ENCODE measurements at places on chromosomes 7 and 10.

DNA sequence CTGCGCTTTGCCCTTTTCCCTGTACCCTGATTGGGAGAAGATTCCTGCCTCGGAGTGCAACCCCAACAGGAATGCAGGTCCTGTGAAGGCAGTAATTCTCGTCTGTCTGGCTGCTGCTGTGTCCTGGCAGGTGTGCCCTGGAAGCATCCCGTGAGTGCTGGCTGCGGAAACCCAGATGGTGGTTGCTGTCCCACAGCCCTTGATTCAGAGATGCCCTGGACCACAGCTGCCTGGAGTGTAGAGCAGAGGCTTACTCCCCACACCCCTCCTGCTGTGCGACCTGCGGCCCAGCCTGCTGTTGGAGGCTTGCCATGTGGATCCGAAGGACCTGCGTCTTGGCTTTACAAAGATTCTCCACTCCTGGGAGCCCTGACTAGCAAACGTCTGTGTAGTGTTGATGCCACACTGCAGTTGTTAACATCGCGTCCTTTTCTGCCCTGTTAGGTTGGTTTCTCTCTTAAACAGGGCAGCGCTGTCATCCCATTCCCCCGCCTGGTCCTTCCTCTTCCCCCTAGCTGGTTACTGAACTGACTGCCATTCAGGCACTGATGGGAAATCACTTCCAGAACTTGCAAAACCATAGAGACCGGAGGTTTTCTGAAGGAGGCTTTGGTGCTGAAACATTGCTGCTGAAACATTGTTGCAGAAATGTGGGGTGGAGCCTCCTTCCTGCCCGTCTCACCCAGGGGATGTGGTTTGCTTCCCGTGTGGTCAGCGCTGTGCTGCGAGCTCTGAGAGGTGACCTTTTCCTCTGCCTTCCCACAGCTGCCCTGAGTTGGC lies 53.3 kb downstream of the DNAJB6 start:
- DNase-seq = no peak

GRCh38 chr7:88339195-88339922 lies 32.7 kb upstream of the STEAP4 start:
- DNase-seq = no peak

DNA sequence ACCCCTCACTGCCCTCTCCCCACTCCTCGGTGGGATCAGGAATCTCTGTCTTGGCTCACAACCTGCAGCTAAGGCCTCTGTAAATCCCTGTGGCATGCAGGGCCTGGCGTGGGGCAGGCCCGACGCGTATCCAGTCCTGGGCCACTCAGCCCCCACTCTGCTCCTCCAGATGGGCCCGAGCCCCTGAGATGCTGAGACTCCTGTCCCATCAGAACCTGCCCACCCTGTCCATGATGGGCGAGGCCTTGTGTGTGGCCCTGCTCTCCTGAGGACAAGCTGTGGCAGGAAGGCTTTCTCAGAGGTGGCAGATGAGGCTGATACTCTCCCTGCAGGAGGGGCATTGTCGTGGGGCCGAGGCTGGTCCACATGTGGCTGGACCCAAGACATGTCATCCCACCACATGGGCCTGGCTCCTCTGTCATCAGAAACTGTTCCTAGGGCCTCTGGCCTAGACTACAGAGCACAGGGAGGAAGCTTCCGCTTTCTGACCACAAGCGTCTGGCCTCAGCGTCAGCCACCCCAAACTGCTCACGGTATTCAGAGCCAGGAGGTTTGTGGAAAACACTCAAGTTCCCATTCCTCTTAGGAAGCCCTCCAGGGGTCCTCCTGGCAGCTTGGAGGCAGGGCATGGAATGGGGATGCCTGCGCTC lies 6.0 kb downstream of the ALOX5 start:
- no peak for DNase-seq

- DNase-seq = no peak
Measured at GRCh38 chr10:129966889-129967578, 3.0 kb upstream of the EBF3 start.

DNA sequence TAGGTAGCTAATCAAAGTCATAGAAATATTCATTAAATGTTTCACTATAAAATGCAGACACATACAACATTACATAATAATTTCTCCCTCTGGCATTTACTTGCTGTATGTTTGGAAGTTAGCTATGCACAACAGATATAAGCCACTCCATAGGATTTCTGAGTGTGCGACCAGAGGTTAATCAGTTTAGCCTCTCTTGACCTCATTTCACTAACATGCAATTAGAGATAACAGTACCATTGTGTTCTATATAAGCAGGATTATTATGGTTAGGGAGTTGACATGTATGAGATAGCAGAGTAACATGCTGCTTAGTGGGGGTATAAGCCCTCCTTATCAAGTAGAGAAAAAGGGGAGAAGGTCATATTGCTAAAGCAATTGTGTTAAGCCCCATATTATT lies 26.4 kb downstream of the GLUD1 start:
- DNase-seq = no peak

DNA sequence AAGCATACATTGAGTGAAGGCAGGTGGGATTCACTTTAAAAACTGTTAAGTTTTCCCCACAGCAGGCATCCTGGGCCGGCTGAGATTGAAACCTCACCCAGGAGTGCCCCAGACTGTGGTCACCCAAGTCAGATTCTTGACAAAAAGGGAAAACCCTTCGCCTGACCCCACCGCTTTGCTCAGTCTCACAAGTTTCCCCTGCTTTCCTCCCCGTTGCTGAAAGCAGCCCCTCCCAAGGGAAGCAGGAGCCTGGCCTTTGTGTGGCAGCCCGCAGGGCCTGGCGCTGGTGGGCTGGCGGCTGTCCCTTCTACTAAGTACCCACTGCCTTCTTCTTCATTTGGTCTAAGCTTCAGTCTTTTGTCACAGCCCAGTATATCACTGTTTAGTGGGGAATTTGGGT lies 16.0 kb downstream of the RNF32 start:
- no peak for DNase-seq

DNA sequence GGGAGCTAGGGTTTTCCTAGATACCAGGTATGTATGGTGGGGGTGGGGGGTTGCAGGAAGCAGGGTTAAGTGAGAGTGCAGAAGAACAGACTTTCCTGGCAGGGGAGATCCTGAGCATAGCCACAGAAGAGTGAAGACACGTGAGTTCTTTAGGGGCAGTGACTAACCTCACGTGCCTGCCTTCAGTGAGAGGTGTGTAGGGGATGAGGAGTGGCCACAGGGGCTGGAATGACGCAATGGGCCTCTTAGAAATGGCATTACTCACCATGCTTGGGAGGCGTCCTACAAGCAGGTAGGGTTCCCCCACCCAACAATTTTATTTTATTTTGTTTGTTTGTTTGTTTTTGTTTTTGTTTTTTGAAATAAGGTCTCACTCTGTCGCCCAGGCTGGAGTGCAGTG lies 698.6 kb upstream of the NRP1 start:
- no peak for DNase-seq

- no peak for DNase-seq
Measured at GRCh38 chr7:92836489-92836999, at the start of gene CDK6. TSS of gene CDK6 (minus strand) at chr7:92836573. CDS start at chr7:92833323, 3,250 bp downstream.

- DNase-seq = no peak
Measured at GRCh38 chr7:142375710-142376313, 118.0 kb upstream of the PRSS58 start.

DNA sequence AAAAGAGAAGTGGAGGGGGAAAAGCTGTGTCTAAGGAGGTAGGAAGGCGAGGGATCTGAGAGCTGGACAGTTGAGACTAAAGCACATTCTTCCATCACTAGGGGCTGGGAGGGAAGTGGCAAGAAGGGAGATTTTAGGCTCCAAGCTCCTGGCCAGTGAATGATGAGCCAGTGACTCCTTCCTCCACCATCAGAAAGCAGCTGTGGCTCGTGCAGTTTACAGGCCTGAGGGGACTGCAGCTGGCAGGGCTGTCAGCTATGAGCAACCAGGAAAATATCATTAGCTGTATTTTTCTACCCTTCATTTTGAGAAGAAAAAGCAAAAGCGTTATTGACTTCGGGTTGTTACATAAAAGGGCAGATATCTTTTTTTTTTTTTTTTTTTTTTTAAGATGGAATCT lies 60.7 kb downstream of the GPAM start:
- no peak for DNase-seq

GRCh38 chr10:77531441-77532001 lies 106.1 kb downstream of the KCNMA1 start:
- no peak for DNase-seq

- no peak for DNase-seq
Measured at GRCh38 chr10:123865880-123866279, 25.7 kb downstream of the CPXM2 start.

- DNase-seq = no peak
Measured at GRCh38 chr10:70656489-70656888, 15.8 kb upstream of the ADAMTS14 start.

DNA sequence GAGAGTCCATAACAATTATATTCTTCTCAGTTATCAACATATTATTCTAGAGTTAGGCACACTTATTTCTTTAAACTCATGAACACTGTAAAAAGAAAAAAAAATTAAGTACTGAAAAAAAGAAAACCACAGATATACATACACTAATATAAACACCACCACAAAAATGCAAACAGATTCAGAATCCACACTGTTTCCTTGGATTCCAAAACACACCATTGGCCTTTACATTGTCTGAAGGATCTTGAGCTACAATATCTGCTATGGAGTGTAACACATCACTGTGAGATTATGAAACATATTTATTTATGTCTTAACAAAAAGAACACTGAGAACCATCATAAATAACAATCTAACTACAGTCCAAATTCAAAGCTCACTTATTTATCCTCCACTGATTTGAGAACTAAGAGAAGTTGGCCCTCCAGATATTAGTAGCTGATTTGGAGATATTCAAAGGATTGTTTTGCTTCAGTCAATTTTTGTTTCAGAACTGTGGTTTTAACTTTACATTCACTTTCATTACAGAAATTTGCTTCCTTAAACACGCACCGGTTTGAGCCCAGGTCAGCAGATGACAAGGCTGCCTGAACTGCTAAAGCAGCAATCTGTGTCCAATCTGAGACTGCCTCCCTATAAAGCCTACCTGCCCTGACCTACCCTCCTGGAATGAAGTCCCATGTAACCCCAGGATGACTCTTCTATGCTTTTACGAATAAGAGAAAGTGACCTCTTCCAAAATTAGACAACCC lies 47.0 kb upstream of the CDK1 start:
- no peak for DNase-seq

DNA sequence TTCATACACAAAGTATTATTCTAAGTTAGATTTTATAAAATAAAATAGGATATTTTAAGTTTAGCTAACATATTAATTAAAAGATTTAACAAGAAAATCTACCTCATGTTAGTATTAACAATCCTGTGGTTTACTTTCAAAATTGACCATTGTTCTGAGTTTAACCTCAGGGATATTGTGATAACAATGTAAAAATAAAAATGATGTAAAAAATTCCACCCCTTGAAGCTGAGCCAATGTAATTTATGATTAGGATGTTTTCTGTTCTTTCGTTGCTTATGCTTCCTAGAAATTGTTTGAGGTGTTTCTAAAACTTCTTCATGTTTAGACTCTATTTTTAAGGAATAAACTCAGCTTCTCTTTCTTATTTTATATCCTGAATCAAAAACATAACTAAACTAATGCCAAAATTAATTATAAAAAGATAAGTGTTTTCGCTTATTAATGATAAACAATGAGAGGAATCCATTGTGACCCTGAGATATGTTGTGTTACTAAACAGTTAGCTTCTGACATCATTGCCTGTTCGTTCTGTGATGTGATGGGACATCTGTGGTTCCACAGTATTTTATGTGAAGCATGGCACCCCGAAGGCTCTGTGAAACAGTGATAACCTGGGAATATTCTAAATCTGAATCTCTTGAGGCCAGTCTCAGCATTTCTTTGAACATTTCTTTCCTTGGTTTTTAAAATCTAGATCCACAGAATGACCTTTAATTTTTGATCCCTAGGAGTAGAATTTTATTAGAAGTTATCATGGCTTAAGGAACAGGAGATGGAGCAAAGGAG lies 340.8 kb downstream of the ARL4A start:
- no peak for DNase-seq

DNA sequence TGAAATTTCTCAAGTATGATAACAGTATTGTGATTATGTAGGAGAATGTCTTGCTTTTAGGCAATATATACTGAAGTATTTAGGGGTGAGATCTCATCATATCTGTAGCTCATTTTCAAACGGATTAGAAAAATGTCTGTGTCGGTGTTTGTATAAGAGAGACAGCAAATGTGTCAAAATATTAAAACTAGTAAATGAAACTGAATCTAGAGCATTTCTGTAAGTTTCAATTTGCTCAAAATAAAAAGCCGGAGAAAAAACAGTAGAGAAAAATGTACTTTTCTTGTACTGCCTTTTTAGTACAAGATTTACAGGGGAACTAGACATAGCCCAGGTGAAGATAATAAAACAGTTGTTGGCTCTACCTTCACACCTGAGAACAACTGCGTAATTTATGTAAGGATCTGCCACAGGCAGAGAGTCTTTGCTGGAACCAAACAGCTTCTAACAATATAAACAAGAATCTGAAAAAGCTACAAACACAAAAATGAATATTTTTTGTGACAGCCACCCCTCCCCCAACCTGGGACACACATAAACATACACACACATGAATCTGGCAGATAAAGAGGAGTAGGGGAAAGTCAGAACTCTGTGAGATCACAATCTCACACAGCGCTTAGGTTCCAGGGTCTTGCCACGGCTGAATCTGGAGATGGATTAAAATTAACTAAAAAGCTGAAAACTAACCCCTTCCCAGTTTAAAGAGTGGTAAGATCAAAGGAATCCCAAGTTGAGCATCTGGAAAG lies 153.3 kb downstream of the AVL9 start:
- no peak for DNase-seq

GRCh38 chr7:151003572-151003971 lies 12.8 kb downstream of the NOS3 start:
- DNase-seq = no peak

GRCh38 chr10:102796407-102797176 lies 40.6 kb downstream of the CYP17A1 start:
- no peak for DNase-seq

GRCh38 chr10:122159141-122159970 lies 111.7 kb upstream of the BTBD16 start:
- DNase-seq = no peak

- DNase-seq = no peak
Measured at GRCh38 chr7:111076205-111076604, 14.7 kb upstream of the LRRN3 start.

- no peak for DNase-seq
Measured at GRCh38 chr7:148232784-148233183, 357.8 kb upstream of the C7orf33 start.

DNA sequence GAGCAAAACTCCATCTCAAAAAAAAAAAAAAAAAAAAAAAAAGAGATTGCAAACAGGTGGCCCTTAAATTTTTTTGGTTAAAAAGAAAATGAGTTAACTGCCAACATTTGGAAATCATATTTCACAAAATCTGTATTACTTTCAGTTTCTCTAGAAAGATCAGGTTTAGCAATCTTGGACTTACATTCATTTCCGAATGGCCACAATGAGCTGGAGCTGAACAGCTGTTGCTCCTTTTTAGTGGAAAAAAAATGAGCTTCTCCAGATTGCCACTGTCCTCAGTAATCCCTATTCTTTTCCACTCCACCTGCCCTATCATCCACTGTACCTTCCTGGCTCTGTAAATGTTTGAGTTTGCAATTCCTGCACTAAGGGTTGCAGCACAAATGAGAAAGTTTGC lies 43.6 kb downstream of the RAB11FIP2 start:
- DNase-seq = no peak
